T-cell (primary cell): ENCODE measurements at places on chromosomes 1 and 21.

DNA sequence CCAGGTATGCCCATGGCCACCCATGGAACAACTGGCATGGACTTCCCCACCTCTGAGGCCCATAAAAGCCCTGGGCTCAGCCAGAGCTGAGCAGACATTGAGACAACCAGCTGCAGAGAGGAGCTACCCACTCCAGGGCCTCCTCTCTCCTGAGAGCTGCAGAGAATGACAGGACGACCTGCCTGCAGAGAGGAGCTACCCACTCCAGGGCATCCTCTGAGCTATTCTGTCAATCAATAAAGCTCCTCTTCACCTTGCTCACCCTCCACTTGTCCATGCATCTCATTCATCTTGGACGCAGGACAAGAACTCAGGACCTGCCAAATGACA, 43.4 kb downstream of the MATN1 start:
- DNase-seq: no peak

- DNase-seq: no peak
These were observed 18.5 kb upstream of the AADACL3 start for GRCh38 chr1:12697397-12697796.

GRCh38 chr21:45209046-45209445, 78.6 kb downstream of the POFUT2 start:
- DNase-seq: no peak

GRCh38 chr21:25895565-25896205, 160.9 kb downstream of the GABPA start:
- DNase-seq: peak; percentile 43

DNA sequence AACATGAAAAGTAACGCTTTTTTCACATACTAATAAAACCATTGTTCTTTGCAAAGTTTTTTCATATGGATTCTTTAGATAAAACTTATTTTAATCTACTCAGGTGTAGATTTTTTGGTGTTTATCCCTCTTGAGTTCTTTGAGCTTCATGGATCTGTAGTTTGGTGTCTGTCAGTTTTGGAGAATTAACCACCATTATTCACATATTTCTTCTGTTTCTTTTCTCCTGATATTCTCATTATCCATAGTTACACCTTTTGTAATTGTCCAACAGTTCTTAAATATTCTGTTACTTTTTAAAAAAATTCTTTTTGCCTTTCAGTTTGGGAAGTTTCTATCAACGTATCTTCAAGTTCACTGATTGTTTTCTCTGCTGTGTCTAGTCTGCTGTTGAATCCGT, 18.6 kb downstream of the HS2ST1 start:
- DNase-seq: no peak

- no peak for DNase-seq
These were observed 223.0 kb downstream of the LTN1 start for GRCh38 chr21:28769683-28770082.

DNA sequence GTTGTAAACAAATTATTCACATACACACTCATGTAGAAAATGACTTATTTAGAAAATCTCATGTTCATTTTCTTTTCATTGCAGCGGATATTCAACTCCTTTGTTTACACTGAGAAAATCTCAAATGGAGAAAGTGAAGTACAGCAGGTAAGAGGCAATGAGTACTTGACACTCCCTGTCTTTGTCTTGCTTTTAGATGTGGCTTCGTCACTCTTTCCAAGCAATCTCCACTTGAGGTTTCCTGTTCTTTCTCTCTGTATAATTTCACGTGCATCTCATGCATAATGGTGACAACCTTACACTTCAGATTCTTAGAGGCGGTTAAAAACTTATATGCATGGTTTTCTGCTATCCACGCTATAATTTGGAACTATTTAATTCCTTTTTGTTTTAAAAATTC, 80.6 kb downstream of the CACHD1 start:
- no peak for DNase-seq

GRCh38 chr21:41216486-41216885, 48.5 kb downstream of the BACE2 start:
- DNase-seq: no peak

DNA sequence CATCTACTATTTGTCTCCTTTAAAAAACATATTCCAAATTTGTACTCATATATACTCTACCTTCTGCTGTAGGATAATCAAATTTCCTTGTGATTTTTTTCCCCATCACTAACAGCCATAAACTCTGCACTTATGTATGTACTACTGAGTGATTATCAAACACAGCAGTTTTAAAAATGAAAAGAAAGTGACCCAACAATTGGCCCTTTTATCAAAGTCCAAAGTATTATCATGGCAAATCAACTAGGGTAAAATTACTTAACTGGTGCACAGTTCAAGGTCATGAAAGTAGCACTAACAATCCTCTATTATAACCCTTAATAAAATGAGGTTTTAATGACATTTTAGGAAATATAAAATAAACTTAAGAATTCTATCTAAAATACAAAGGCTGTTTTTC, 11.6 kb downstream of the ANGPTL3 start:
- no peak for DNase-seq

DNA sequence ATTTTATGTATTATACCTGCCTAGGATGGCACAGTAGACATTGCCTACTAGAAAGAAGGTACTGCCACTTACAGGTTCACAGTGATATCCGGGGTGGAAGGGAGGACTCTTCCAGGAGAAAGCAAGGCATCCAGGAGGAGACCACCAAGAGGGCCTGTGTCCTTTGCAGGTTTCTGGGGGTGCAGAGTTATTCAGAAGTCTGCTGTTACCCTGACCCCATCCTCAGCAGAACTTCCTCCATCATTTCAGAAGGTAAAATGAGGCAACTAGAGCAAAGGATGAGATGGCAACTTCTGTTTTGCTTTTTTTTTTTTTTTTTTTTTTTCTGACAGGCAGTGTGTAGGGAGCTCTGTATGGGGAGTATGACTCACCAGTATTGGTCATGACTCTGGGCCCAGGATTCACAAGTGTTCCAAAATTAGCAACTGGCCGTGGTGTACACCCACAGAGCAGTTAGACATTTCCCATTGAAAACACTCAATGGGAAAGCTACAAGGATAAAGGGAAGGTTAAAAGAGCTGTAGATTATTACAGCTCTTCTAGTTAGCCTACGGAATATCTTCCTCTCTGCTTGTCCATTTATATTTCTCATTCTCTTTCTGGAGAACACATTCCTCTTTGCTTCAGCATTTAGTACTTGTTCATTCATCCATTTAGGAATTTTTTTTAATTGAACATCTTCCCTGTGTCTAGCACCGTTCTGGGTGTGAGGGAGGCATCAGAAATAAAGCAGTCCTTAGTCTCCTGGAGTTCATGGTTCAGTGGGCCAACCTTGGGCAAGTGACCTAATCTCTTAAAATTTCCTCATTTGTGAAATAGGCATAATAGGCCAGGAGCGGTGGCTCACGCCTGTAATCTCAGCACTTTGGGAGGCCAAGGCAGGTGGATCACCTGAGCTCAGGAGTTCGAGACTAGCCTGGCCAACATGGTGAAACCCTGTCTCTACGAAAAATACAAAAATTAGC, 50.5 kb upstream of the PPP2R5A start:
- no peak for DNase-seq

DNA sequence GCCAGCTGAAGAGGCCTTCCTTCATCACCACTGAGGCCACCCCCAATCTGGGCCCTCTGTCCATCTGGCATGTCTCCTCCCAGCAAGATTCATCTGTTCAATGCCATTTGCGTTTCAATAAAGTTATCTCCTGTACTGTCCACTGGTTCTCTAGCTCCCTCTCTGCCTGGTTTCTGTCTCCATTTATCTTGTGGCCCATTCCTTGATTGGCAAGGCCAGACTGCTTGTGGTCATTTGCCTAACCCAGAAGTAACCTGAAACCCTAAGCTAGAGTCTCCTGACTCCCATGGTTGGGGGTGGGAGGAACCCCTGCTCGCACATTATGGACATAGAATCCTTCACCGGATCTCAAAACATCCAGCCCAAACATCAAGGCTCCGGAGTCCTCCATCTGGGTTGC, 2.1 kb upstream of the IPO9 start:
- DNase-seq: no peak

DNA sequence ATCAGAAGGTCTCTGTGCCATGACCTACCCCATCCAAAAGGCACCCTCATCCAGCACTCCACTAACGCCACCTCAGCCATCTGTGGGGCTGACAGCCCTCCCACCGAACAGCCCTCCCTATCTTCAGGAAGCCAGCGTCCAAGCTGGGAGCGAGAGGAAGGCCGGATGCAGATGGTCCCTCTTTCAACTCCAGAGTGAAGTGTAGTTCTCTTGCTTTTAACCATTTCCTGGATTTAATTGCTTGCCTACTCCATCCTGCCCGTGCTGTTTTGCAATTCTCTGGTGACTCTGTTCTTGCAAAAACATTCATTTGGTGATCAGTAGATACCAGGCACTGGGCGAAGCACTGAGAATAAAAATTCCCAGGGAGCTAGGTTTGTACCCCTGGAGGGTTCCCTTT, 8.2 kb upstream of the DYRK1A start:
- no peak for DNase-seq

- DNase-seq: no peak
These were observed 322.1 kb upstream of the TMPRSS15 start for GRCh38 chr21:18725653-18726052.

GRCh38 chr21:38247738-38248510, 8.9 kb upstream of the KCNJ15 start:
- no peak for DNase-seq

DNA sequence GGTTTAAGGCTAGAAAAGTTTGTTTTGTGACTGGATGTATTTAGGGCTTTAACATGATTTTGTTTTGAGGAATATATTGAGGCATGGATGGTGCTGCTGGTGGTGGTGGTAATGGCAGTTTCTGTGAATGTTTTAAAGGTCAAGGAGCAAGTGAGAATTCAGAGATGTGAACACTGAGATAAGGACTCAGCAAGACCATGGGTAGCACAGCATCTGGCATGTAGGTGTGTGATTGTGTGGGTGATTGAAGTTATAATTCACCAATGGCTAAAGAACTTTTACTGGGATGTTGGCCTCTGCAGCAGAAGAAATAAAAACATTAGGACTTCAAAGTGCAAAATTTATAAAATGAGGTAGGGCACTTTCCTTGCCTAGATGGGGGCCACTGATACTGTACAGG, 65.9 kb downstream of the MACF1 start:
- DNase-seq: no peak

DNA sequence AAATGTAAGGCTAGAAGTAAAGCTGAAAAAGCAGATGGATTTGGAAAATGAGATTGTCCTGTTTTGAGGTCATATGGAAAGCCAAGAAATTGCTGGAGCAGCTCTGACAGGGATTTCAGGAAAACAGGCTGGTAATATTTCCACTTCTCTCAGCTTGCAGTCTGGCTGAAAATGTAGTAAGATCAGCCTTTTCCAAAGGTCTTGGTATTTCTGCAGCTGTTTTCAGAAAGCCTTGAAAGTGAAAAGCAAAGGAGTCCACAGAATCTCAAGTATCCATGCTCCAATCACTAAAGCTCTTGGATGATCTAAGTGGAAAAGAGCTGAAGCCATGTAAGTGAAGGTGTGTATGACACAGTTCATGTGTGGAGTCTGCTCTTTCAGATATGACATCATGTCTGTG, 41.6 kb upstream of the APOBEC4 start:
- no peak for DNase-seq

- no peak for DNase-seq
These were observed at the start of gene SYNC for GRCh38 chr1:32702599-32703478. SYNC (minus strand) TSS chr1:32702770; CDS start chr1:32702660, 110 bp downstream.

DNA sequence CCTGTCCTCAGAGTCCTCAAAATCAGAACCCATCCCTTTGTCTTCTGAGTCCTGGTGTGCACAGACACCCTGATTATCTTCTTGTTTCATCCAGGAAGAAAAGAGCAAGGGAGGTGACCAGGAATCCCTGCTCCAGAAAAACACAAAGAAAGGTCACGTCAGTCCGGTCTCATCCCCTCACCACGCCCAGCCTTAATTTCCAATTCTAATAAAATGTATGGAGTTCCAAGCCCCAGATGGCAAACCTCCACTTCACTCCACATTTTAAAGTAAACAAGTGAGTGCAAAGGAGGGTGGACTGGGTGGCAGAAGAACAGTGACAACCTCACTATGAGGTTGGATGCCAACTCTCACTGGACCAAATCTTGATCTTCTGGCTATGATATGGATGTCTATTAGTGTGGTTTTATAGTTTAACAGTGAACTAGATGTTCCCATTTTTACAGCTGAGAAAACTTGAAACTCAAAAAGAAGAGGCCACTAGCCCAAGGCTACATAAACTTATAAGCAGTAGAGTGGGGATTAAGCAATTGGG, 22.0 kb downstream of the ZNF697 start:
- DNase-seq: no peak

- no peak for DNase-seq
These were observed 866 bp upstream of the WNT2B start for GRCh38 chr1:112507921-112508277.

- DNase-seq: no peak
These were observed 256.3 kb upstream of the DUSP10 start for GRCh38 chr1:221998186-221998612.

- no peak for DNase-seq
These were observed 7.1 kb upstream of the USF1 start for GRCh38 chr1:161052899-161053298.

GRCh38 chr1:93081716-93082115, 2.6 kb downstream of the MTF2 start:
- DNase-seq: no peak

- DNase-seq: no peak
These were observed 24.2 kb upstream of the SYDE2 start for GRCh38 chr1:85224734-85225623.

- DNase-seq: no peak
These were observed 12.6 kb downstream of the VTCN1 start for GRCh38 chr1:117198097-117198496.

GRCh38 chr1:155009221-155009711, 6.7 kb downstream of the ZBTB7B start:
- DNase-seq: no peak

DNA sequence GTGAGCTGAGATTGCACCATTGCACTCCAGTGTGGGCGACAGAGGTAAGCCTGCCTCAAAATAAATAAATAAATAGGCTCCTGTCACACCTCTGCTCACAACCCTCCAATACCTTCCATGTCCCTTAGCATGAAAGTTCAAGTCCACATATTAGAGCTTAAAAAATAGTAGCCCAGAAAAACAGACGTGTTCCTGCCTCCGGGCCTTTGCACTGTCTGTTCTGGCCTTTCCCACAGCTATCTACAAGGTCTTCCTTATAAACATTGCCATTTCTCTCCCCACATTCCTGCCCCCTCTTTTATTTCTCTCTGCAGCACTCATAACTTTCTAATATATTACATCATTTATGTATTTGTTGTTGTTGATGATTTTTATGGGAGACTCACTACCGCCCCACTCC, 85.6 kb upstream of the CASZ1 start:
- no peak for DNase-seq

- no peak for DNase-seq
These were observed 55.2 kb downstream of the ATP1B1 start for GRCh38 chr1:169161496-169162194.

- DNase-seq: no peak
These were observed 38.1 kb downstream of the HSD3B2 start for GRCh38 chr1:119453021-119453420.

GRCh38 chr1:209645574-209646452, 6.4 kb downstream of the LAMB3 start:
- no peak for DNase-seq

DNA sequence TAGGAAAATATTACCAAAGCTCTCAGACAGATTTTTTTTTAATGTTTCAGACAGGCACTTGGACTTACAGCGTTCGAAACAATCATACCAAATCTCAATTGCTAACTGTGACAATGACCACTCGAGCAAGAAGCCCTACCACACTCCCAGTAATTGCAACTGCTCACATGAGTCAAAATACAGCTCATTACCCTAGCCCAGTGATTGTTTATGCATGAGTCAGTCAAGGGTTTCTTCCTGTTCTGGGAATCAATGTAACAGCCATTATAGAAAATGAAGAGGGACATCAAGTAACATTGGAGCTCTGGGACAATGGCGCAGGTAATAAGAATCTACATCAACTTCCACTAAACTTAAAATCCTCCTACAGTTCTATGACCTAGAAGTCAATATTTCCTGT, 56.1 kb upstream of the SH3GLB1 start:
- no peak for DNase-seq
